ENCODE measurements at places on chromosomes 1 and 21.

- no peak for DNase-seq
These were observed 85.2 kb downstream of the HLCS start for GRCh38 chr21:36881228-36881627.

DNA sequence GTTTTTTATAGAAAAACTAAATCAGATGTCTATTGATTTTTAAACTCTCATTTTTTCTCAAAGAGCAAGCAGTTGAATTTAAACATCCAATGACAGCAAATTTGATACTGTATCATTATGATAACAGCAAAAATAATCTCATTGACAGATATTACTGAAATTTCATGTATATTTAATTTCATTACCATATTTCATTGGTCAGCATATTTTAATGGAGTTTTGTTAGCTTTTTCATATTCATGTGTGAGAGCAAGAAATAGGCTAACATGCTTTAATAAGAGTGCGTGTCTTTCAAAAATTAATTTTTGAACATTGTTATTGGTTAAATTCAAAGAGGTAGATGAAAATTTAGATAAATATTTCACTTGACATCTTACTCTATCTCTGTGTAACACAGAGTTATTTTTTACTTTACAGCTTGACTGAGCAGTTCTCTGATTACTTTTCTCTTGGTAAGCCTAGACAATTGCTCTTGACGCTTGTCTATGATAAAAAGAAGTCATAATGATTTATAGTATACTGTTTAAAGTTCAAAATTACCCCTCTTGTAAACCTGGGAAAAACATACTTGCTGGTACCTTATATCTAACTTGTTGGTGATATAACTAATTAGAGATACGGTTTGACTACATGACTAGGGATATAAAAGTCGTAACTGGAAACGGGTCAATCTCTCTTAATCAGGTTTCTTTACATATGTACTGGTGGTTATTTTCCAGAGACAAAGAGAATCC lies 732.3 kb upstream of the NCAM2 start:
- DNase-seq, result no peak

- no peak for DNase-seq
These were observed 53.6 kb upstream of the AJAP1 start for GRCh38 chr1:4600615-4601460.

GRCh38 chr1:20775700-20776099 lies 11.4 kb downstream of the HP1BP3 start:
- DNase-seq, result no peak

DNA sequence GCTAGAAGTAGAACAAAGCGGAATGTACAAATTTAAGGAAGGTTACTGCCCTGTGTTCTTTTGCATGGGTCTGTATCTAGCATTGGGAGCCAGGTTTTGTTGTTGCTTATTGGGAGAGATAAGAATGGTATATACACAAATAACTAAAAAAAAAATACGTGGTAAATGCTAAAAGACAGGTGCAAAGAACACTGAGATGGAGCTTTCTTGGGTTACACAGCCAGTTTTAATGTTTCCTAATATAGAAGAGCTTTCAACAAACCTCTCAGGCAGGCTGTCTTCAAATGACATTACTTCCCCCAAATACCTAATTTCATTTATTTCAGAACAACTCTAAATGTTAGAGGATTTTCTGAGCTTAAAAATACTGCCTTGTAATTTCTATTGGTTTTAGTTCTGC lies 1.4 kb upstream of the MDM4 start:
- no peak for DNase-seq

GRCh38 chr1:187942986-187943385 lies 1114.2 kb downstream of the PLA2G4A start:
- no peak for DNase-seq
